AG08395 (cell line): ENCODE measurements at places on chromosomes 6 and 20.
A peak's percentile ranks its signal among the peaks of the same experiment; 100 is the strongest.

- no peak for DNase-seq
These were observed 13.5 kb downstream of the SLC17A5 start for GRCh38 chr6:73640179-73640750.

DNA sequence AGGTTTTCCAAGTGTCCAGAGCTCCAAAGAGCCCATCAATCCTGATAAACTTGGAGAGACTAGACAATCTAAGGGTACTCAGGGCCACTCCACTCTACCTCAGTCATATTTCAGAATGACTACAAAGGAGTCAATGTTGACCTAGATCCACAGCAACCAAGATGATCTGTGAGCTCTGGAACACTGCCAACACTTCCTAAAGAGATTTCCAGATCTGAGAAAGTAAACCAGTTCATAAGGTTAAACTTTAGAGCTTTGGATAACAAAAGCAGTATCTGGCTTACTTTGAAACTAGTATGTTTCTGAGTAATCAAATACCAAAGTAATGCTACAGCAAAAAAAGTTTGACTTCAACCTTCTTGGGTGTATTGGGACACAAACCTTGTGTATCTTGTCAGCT lies 122.7 kb downstream of the BTBD9 start:
- no peak for DNase-seq

DNA sequence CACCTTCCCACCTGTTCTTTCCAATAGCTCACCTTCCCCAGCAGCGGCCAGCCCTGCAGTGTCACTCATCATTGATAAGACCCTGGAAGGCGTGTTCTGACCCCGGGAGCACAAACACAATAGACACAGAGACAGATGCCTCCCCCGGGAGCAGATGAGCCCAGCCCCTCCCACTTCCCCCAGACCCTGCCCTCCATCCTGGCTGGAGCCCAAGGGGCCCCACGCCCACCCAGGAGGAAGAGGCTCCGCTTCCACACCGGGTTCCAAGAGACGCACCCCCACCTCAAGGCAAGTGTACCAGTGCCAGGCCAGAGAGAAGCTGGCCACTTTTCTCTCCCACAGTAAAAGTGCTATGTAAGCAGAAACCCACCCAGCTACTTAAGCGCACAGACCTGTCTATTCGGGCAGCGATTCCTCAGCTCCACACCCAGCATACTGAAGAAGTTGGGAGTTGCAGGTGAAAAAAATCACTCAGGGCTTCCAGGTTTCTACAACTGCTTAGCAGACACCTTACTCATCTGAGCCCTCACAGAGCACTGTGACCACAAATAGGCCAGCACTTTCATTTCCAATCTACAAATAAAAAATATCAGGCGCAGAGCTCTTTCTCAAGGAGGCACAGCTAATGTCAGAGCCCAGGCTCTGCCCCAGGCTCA lies 93.4 kb upstream of the NXT1 start:
- no peak for DNase-seq

GRCh38 chr6:72721346-72721745 lies 99.5 kb downstream of the KCNQ5 start:
- no peak for DNase-seq

DNA sequence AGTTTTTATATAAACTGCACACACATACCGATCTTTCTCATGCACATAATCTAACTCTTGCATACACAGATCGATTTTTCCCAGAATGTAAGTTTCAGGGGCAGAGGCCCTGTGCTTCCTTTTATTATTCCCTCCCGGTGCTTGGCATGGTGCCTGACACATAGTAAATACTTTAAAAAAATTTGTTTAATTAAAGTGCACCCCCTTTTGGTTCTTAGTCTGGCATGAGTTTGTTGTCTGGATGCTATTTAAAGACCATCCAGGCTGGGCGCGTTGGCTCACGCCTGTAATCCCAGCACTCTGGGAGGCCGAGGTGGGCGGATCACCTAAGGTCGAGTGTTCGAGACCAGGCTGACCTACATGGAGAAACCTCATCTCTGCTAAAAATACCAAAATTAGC lies 5.4 kb upstream of the DEK start:
- DNase-seq: no peak

- no peak for DNase-seq
These were observed 24.8 kb downstream of the RREB1 start for GRCh38 chr6:7132398-7133035.

- DNase-seq: no peak
These were observed 31.4 kb downstream of the HAO1 start for GRCh38 chr20:7908905-7909304.

- no peak for DNase-seq
These were observed 55.0 kb upstream of the BHLHE23 start for GRCh38 chr20:63061771-63062100.

GRCh38 chr20:46361381-46361780 lies 45.0 kb downstream of the ELMO2 start:
- DNase-seq: no peak

GRCh38 chr20:22752324-22752723 lies 168.0 kb upstream of the FOXA2 start:
- no peak for DNase-seq

- DNase-seq: no peak
These were observed 26.4 kb downstream of the GDAP1L1 start for GRCh38 chr20:44273231-44274215.

GRCh38 chr6:118586746-118587485 lies 38.8 kb downstream of the PLN start:
- no peak for DNase-seq

- DNase-seq: no peak
These were observed 334.6 kb downstream of the ESR1 start for GRCh38 chr6:152142105-152142504.

- DNase-seq: no peak
These were observed 82.8 kb downstream of the CD40 start for GRCh38 chr20:46200582-46201570.

GRCh38 chr20:8077137-8077466 lies 55.0 kb upstream of the PLCB1 start:
- no peak for DNase-seq

- DNase-seq: no peak
These were observed 144.3 kb downstream of the GRIK2 start for GRCh38 chr6:101537753-101538316.

- DNase-seq: no peak
These were observed 39.4 kb upstream of the PLEKHG1 start for GRCh38 chr6:150560004-150560883.

DNA sequence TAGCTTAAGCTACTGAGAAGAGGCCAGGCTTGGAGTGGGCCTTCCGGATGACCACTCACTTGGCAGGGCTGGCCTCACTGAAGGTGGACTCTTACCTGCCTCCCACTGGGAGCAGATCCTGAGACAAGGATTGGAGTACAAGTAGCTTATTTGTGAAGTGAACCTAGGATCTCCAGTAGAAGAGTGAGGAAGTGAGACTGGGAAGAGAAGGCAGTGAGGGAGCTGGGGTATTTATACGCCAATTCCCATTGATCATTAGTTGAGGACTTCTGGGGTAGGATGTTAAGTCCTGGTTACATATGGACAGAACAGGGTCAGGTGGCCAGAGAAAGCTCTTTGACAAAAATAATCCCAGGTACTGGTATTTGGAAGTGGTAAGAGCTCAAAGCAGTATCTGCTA lies 32.3 kb upstream of the RNF24 start:
- DNase-seq: no peak

- DNase-seq: peak; percentile 67
These were observed 41.7 kb downstream of the SLC24A3 start for GRCh38 chr20:19253916-19254820.

DNA sequence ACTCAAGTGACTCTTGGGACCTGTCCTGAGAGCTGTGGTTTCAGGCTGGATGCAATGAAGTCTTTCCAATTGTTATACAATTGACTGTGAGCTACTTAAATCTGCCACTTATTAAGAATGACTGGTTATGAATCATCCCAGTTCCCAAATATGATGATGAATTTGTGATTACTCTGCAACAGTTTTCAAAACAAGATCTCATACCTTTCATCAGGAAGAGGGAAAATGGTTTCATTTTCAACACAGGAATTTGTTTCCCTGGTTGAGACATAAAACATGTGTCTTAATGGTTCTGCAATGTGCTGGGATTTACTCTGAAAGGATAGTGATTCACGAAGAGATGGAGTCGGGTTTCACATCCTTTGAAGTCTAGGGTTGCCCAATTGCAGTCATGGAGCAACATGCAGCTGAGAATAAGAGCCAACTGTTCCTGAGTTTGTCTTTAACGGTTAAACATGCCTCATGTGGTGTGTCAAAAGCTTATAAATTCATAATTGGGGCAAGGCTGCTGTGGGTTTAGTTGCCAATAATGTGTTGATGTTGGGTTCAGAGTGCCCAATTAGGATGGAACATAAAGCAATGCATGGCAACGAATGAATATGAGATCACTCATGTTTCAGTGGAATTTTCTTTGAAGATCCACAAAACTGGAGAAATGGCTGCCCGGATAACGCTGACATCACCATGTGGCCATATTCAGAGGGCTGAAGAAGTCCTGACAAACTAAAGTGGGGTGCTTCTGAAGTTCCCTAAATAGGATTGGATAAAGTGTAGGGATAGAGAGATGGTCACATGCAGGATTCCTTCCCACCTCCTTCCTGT lies 41.0 kb downstream of the CYP24A1 start:
- peak; percentile 84 for DNase-seq

DNA sequence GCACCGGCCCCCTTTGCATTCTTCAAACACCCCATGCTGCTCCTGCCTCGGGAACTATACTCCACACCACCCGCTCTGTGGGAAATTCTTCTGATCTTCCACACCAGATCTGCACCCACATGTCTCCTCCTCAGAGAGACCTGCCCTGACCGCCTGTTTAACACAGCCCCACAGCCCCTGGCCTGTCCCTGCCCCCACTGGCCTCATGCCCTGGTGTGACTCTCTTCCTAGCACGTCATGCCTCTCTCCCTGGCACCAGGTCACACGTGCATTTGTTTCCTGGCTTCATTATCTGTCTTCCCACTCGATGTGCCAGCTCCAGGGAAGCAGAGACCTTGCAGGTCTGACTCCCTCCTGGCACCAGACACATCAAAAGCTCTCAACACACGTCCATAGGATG lies 79.6 kb downstream of the ANKRD60 start:
- DNase-seq: no peak

- no peak for DNase-seq
These were observed 251.0 kb downstream of the KHDC1L start for GRCh38 chr6:72974276-72974675.

DNA sequence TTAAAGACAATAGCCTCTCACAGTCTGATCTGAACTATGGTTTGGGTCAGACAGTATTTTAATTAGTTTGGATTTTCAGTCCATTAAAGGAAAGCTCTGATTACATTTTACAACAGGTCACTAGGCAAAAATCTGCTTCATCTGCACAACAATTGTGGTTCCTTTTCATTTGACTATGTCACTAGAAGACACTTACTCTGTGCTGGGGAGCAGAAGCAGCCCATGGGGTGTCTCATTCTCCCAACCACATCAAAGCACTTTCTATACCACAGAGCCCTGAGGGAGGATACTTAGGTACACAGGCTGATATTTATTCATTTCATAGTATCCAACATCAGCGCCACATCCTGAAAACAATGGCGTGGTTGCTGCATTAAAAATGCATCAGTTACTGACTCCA lies 36.6 kb upstream of the HDAC2 start:
- DNase-seq: no peak

DNA sequence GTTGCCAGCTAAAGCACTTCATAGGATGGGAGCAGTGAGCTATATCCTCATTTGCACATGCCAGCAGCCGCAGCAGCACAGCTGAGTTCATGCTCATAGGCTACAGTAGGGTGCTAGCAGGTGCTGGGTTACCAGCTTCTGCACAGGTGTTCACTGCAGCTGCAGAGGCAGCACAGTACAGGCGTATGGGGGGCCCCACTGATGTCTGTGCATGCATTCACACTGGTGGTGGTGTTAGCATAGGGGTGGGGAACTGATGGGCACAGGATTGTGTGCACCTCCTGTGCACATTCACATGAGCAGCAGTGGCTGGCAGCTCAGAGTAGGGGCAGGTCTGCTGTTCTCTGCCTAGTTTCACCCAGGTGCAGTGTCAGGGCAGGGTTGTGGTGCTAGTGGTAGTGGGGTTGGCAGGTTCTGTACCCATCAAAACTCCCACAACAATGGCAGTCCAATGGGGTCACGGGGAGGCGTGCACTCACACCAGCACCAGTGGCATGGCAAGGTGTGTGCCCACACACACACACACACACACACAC lies 58.9 kb upstream of the IRAK1BP1 start:
- DNase-seq: no peak

GRCh38 chr20:20367575-20368417 lies at the start of gene INSM1:
Gene INSM1, plus strand, starts transcription at chr20:20368104. Its CDS starts 164 bp downstream, at chr20:20368268.
- no peak for DNase-seq

- no peak for DNase-seq
These were observed 44.8 kb downstream of the PTPN1 start for GRCh38 chr20:50554694-50555579.

- DNase-seq: no peak
These were observed 118.6 kb downstream of the PLCB1 start for GRCh38 chr20:8250539-8251200.

DNA sequence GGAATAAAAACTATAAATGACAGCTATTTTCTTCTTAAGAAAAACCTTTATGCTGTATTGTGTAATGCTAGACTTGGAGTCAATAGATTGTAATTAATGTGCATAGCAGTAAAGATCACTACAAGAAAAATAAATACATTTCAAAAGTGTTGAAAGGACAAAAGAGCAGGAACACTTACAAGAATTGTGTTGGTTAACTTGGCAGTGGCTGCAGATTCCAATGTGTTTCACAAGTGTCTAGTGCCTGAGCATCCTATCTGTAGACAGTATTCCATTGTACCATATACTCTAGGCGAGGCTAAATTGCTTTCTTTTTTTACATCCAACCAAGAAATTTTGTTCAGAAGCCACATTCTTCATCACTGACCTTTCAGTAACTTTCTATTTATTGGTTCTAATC lies 924.1 kb downstream of the EPHA7 start:
- DNase-seq: no peak

DNA sequence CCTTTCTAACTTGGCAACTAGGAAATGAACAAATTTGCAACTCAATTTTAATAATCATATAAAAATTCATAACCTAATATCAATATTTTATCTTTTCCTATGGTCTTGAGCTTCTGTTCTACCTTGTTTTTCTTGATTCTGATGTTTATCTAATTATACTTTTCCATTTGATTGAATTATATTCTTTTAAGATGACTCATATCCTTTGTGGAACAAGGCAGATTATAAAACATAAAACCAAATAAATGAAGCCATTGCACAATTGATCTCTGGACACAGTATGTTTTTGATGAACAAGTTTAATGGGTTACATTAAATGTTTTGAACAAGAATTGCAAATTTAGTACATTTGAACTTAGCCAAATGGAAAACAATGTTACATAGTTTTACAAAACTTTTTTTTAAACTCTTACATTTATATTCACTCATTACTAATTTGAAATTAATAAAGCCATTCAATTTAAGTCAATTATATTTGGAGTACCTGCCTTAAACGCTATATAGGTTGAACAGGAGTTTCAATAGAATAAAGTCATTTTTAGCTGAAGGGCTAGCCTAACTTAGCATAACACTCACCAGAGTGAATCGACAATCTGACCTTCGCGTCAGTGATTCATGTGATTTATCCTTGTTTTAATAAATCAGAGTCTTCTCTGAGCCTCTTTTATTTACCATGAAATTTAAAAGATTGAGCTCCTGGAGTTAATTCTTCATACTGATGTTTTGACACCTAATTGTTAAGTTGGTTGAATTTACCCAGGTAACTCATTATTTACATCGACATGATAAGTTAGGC lies 3.8 kb downstream of the NCOA7 start:
- DNase-seq: peak; percentile 6

GRCh38 chr6:84549917-84550316 lies 214.5 kb downstream of the TBX18 start:
- DNase-seq: no peak
